Posterior vena cava (tissue), 2 donors: ENCODE measurements at places on chromosomes 5 and 9. TPM values are rescaled to one million over a fixed set of nuclear protein-coding genes. Genes with fewer than 3 reads are reported as not detected.

Gene F2RL1
- 1.1 TPM for total RNA-seq

Gene ACOT12
- total RNA-seq: 0.14 TPM

Gene BAAT
- not detected for total RNA-seq

Gene PCDHGA4
- 5.5 TPM for total RNA-seq

Gene PCDHA12
- total RNA-seq: not detected
